ENCODE measurements at places on chromosomes 5 and 9.
A peak's percentile ranks its signal among the peaks of the same experiment; 100 is the strongest.

GRCh38 chr9:6405371-6405770 is 7.6 kb upstream of the UHRF2 start:
- DNase-seq: no peak

GRCh38 chr5:11602298-11602697 is 301.9 kb downstream of the CTNND2 start:
- DNase-seq: no peak

GRCh38 chr5:80059354-80059980 is 24.3 kb downstream of the THBS4 start:
- no peak for DNase-seq

DNA sequence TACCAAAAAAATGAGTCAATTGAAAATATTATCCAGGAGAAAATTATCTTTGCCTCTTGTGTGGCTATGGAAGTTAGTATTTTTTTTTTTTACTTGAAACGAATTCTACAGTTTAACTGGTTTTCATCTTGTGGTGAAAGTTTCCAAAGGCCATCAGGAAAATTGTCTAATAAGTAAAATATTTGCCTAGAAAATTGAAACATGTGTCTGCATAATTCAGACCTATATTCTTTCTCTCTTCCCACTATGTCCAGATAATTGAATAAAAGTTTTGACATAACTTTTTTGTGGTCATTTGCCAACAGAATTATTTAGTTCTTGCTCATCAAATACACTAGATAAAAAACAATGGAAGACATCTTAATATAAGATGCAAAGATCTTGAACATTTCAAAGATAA is 321.5 kb upstream of the RPS23 start:
- DNase-seq: no peak

DNA sequence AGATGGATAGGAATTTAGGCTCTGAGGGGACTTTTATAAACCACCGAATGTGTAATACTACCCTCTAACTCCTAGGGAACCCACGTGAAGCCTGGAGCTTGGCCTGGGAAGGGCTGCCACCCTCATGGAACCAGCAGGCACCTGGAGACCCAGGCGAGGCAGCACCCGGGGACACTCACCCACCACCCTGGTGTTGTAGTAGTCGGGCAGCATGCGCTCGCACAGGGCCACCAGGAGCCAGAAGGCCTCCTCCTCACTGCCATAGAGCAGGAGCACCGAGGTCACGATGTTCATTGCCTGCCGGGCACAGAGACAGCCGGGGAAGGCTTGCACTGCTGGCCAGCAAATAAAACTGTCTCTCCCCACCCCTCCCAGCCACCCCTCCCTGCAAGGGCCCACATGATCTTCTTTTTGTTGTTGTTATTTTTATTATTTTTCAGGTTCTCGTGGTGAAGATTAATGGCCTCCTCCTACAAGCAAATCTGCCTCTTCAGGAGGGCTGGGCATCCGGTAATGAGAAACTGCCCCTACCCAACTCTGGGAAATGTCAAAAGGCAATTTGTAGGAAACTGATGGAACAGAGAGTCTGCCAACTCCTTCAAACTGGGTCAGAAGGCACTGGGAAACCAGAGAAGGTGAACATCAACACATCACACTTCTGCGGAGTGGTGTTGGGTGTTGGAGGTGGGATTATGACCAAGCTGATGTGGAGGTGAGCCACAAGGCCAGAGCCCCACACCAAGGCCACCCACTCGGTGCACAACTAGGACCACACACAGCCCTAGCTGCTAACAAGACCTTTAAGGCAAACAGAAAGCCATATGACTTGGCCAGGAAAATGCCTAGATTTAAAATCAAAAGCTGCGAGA is 17.4 kb upstream of the MRNIP start:
- no peak for DNase-seq

GRCh38 chr5:135266303-135266635 is 132.8 kb downstream of the MACROH2A1 start:
- no peak for DNase-seq

- no peak for DNase-seq
Measured at GRCh38 chr5:98911280-98912040, 17.3 kb downstream of the CHD1 start.

- DNase-seq: no peak
Measured at GRCh38 chr9:133892193-133892920, 99.8 kb downstream of the VAV2 start.

- peak; percentile 84 for DNase-seq
Measured at GRCh38 chr9:136726631-136727191, 14.3 kb downstream of the DIPK1B start.

DNA sequence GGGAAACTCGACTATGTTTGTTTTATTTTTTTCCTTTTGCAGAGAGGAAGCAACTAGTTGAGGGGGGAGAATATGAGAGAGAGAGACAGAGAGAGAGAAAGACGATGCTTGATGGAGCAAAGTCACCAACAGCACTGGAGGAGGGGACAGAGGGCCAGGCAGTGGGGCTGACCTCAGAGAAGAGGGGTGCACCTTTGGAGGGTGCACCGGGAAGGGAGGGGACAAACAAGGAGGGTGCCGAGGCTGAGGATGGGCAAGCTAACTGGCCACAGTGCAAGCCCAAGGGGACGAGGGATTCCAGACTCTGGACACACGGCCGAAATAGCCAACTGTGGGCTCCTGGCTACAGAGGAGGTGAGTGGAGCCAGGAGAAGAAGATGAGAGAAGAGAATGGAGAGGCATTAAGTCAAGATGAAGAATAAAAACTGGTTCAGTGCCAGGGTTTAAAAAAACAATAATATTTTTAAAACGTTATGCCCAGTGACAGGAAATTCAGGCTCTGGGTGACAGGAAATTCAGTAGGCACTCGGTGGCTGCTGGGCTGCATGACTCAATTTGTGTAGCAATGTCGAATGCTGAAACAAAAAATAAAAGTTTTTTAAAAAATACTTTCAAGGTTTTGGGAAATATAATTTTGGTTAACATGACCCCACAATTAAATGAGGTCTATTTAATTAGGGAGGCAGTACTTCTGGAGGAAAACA is 13.3 kb upstream of the GLRX start:
- DNase-seq: peak; percentile 29

- peak; percentile 13 for DNase-seq
Measured at GRCh38 chr9:69757996-69758675, 1.7 kb downstream of the PTAR1 start.

DNA sequence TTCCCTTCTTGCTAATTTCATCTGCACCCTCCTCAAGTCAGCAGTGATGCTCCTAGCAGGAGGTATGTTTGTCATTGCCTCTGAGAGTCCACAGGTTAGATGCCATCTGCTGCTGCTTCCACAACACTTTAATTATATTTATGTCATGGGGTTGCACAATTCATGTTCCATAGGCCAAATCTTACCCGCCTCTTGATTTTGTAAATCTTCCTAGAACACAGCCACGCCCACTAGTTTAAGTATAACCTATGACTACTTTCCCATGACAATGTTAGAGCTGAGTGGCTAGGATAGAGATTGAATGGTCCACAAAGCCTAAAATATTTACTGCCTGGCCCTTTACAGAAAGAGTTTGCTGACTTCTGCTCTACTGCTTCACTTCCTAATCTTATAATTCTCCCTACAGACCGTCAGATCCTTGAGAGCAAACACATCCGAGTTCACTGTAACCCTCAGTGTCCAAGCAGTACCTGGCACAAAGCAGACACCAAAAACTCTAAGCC is 21.1 kb downstream of the LIFR start:
- no peak for DNase-seq

GRCh38 chr5:123358751-123359150 is 64.5 kb downstream of the CEP120 start:
- DNase-seq: no peak

DNA sequence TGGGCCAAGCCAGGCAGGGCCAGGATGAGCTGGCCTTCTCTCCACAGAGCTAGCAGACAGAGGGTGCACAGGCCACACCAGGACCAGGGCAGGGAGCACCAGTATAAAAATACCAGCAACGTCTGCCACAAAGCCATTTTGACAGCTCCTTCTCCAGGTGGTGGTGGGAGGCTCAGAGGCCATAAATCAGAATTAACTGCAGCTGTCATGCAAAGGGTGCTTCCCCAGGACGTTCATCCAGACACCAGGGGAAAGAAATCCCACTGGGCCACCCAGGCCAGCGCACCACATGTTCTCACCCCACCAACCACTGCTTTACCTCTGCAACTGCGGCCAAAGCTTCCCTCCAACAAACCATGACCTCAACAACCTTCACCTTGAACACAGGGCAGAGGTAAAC is 403.7 kb upstream of the TRPC7 start:
- DNase-seq: no peak

GRCh38 chr9:13322828-13323550 is 43.5 kb upstream of the MPDZ start:
- no peak for DNase-seq

DNA sequence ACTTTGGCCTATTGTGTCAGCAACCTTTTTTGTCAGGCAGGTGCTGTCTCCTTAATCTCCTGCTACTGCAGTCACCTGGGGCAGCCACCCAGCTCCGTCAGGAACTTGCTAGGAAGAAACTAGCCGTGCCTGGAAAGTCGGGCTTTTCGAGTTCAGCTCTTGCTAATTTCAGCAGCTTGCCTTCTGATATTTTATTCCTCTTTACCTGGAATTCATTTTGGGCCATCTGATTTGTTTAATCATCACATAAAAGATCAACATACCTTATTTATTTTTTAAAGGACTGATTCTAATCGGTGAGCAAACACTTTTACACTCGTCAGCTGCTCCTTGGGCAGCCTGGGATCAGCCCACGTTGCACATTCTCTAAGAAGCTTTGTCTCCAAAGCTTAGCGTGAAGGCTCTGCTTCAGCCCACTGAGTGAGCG is 42.2 kb downstream of the PRLR start:
- no peak for DNase-seq

DNA sequence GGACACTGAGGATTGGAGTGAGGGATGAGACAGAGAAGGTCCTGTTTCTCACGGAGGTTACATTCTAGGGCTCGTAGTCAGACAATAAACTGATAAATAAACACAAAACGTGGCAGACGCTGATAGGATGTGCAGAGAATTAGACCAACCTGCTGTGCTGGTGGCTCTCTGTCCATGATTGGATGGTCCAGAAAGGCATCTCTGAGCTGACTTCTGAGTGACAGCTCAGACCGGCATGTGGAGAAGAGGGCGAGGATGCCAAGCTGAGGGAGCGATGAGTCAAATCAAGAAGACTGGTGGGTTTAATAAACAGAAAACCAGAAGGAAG is 132.3 kb upstream of the TAF11L2 start:
- DNase-seq: no peak

DNA sequence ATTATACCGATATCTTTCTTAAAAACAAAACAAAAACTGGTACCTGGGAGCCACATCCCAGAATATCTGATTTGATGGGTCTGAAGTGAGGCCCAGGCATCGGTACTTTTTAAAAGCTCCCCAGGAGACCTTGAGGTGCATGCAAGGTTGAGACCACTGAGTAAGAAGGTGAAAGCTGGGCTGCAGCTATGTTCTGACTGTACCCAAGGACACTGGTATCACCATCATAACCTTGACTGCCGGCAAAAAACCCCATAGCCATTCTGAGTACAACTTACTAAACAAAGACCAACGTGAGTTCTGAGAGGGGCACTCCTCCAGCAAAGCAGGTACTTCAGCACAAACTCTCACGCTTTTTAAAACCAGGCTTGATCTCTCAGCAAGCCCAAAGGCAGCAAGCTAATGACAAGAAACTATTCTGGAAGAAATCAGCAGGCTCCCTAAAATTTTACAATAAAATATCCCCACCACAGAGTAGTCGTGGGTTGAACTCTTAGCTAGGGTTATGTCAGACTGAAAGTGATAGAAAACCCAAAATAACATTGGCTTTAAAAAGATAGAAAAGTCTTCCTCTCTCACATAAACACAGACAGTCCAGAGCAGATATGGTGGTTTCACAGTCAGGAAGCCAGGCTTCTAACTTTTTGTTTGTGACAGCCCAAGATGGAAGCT is 263.9 kb downstream of the SAXO1 start:
- no peak for DNase-seq

- no peak for DNase-seq
Measured at GRCh38 chr9:115548609-115549260, 430.8 kb upstream of the TNC start.

- no peak for DNase-seq
Measured at GRCh38 chr5:177421062-177421798, 5.2 kb upstream of the GRK6 start.

- DNase-seq: no peak
Measured at GRCh38 chr9:93902780-93903655, 52.1 kb downstream of the BARX1 start.

GRCh38 chr9:129458663-129459546 is 162.0 kb downstream of the C9orf50 start:
- no peak for DNase-seq

DNA sequence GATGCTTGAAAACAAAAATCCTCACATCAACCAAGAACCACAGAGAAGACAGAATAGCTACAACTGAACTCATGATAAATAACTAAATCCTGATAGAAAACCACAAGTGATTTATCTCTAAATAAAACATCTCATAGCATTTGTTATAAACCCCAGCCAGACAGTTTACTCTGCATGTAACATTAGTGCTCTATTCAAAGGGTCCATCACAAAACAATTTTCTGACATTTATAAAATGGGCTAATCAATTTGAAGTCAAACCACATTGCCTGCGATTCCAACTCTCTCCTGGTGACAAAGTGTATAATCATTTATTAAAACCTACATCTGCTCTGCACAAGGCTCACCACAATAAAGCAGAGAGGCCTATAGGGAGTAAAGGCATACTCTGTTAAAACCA is 49.8 kb downstream of the UIMC1 start:
- DNase-seq: no peak

GRCh38 chr5:125877248-125877647 is 546.0 kb upstream of the GRAMD2B start:
- DNase-seq: no peak

- no peak for DNase-seq
Measured at GRCh38 chr5:5384660-5385330, 37.7 kb upstream of the ICE1 start.

GRCh38 chr5:54644226-54644625 is 126.7 kb downstream of the SNX18 start:
- DNase-seq: no peak

GRCh38 chr5:36722900-36723299 is 116.5 kb downstream of the SLC1A3 start:
- DNase-seq: peak; percentile 35

- peak; percentile 23 for DNase-seq
Measured at GRCh38 chr5:76942581-76942980, 10.3 kb upstream of the CRHBP start.

DNA sequence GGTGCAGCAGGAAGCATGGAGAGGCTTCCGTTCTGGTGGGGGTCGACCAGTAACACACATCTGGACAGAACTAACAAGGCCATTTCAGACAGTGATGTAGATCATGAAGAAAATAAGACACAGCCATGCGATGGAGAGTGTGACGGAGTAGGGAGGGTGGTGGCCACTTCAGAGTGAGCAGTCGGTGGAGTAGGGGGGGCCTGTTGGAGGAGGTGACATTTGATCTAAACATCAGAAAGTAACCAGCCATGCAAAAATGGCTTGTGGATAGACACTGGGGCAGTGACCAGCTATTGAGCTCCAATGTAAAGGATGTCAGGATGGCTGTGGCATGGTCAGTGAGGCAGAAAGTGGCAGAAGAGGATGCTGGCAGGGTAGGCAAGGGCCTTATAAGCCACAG is 65.9 kb downstream of the PPARGC1B start:
- DNase-seq: no peak
